ENCODE measurements at places on chromosomes 6 and 20.

- DNase-seq, result peak; percentile 50
Measured at GRCh38 chr6:56713254-56713672, 70.6 kb upstream of the DST start.

GRCh38 chr20:45320948-45321595 lies 13.0 kb upstream of the MATN4 start:
- no peak for DNase-seq

DNA sequence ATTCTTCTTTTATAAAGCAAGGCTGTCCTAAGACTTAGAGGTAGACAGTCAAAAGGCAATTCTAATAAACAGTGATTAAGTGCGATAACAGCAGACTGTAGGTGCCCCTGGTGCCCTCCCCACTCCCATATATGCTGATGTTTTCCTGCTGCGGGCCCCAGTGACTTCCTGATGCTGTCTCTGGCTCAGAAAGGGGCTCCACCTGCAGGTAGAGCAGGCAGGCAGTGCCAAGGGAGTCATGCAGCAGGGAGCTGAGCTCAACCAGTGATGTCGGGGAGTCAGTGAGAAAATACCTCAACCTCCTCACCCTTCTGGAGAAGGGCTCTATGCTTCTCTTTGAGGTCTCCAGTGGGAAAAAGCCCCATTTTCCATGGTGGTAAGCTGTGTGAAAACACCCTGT lies 126.7 kb upstream of the SSTR4 start:
- DNase-seq, result no peak

DNA sequence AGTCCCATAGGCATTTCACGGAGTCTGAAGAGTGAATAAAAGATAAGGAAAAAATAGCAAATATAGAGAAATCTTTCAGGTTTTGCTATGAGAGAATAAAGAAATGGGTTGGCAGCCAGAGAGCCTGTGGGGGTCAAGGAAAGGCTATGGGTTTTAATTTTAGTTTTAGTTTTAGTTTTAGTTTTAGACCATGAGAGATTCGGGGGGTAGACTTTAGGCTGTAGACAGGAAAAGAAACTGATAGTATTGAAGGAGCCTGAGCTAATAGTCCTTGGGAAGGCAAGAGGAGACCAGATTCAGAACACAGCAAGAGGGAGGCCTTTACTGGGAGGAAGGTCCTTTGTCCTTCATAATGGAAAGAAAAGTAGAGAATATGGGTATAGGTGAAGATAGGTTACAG lies 19.3 kb downstream of the DOP1A start:
- no peak for DNase-seq

DNA sequence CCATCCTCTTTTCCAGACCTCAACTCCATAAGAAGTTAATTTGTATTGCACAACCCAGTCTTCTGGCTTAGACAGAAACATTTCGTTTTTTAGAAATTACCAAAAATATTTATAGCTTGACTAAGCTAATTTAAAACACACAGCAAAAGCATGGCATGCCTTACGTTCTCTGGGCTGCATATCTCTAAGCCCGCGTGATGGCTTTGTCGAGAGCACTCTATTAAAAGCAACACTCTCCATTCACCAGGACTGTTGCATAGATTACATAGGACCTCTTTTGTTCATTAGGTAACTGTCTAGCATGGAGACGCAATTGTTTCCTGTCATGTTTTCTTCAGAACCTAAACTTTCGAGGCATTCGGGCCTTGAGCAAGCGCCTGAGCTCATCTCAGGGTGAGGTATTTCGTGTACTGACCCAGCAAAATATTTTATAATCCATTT lies 104.5 kb downstream of the IBTK start:
- DNase-seq, result no peak

- DNase-seq, result no peak
Measured at GRCh38 chr20:31934968-31935764, 16.7 kb downstream of the PDRG1 start.

DNA sequence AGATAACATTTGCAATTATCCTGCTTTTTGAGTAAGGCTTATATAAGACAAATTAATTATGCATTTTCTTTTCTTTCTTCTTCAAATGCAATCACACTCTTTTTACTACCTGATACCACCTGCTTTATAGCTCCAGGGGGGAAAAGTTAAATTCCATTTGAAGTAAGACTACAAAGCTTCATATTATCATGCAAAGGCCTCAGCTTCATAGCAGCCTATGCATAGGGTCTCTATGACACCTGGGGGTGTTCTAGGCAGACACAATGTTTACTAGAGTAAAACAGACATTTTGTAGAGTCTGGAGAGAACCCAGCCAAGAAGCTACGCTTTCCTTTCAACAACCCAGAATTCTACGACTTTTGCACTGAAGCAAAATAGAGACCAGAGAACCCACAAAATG lies 148.0 kb downstream of the MCHR2 start:
- DNase-seq, result no peak

- no peak for DNase-seq
Measured at GRCh38 chr20:51220293-51220706, 197.4 kb upstream of the KCNG1 start.

DNA sequence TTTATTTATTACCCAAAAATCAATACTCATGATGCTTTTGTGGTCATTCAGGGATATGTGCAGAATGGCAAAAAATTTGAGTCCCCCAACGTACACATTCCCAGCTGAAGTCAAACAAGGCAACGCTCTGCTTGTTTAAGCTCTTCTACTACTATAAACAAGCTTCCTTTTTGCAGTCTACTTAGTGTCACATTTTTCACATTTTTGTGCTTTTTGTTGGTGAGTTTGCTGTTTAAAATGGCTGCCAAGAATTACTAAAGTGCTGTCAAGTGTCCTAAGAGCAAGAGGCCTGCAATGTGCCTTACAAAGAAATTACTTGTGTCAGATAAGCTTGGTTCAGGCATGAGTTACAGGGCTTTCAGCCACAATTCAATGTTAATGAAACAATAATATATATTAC lies 2.1 kb downstream of the WFDC8 start:
- no peak for DNase-seq

- DNase-seq, result no peak
Measured at GRCh38 chr6:144223686-144224085, 61.4 kb upstream of the UTRN start.

DNA sequence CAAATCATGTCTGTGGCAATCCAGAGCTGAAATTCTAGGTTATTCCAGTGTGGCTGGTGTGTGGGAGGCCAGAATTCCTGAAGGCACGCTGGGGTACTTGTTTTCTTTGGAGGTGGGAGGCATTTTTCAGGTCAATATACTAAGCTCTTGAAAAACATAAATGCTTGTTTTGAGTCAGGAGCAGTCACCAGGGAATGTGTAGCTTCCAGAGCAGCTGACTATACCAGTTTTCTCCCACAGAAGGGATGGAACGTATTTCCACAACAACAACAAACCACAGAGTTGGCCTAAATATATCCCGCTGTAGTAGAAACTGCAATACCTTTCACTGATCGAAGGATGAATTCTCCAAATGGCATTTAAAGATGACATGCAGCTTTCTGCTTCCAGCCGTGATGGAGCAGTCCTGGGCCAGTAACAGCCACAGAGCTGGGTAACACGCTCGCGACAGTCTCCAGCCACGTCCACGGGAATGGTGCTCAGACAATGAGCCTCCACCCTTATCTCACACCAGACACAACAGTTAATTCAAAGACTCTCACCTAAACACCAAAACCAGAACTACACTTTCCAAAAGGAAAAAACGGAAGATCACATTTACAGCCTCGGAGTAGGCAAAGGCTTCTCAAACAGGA lies 23.2 kb downstream of the CHRNA4 start:
- no peak for DNase-seq

DNA sequence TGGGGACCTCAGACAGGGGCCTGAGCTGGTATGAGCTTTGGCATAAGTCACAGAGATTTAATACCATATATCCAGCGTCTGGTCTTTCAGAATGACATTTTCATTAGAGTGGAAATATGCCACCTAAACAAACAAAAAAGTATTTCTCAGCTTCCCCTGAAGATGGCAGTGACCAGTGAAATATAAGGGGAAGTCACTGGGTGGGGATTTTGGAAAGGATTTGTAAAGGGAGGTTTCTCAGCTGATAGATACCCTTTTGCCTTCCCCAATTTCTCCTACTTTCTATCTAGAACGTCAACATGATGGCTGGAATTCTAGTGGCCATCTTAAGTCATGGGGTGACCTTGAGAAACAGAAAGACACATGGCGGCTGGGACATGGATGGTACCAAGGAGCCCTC lies 137.7 kb upstream of the LRFN2 start:
- DNase-seq, result no peak

DNA sequence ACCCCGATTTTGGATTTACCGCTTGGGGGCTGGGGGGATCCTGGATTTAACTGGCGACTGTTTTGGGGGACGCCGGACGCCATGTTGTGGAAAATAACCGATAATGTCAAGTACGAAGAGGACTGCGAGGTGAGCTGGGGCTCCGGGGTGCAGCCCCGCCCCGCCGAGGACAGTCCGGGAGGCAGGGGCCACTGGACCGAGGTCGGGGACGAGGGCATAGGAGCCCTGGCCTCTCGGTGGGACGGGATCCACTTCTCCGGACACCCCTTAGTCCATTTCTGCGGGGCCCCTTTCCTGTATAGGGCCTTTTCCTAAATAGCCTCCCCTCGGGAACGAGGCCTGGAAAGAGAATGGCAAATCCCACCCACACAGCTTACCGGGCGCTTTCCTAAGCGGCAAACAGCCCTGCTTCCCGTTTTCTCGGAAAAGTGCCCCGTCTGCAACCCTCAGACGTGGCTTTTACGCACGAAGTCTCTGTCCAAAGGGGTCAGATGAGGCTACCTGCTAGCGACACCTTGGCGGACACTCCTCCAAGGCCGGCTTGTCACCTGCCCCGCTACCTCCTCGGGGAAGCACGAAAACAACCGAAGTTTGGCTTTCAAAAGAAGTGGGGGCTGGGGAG lies 469 bp downstream of the TFAP2C start:
- DNase-seq, result peak; percentile 50

DNA sequence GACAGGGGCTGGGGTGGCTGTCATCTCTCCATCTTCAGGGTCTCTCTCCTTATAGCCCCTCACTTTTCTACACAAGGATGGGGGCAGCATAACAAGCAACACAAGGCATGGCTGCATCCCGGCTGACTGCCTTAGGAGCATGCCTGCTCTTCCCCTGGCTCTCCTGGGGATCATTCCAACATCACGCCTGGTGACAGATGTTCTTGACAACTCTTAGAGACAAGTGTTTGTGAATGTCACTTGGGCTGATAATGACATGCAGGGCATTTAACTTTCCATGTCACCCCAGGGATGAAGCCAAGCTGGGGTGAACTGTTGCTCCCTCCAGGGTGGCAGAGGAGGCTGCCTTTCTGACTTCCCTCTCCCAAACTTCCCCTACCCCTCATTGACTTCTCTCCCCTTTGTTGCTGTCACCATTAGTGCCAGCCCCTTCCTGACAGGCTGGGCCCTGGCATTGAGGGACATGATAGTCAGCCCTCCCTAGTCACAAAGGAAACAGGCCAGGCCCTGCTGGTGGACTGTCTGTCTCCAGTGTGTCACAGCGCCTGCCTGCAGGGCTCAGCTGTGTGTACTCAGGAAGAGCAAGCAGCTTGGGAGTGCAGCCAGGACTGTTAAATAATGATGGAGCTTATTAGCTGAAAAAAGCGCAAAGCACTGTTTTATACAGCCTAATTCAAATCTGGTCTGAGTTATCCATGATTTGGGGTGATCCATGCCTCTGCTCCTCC lies 161.8 kb downstream of the LRFN2 start:
- DNase-seq, result no peak

DNA sequence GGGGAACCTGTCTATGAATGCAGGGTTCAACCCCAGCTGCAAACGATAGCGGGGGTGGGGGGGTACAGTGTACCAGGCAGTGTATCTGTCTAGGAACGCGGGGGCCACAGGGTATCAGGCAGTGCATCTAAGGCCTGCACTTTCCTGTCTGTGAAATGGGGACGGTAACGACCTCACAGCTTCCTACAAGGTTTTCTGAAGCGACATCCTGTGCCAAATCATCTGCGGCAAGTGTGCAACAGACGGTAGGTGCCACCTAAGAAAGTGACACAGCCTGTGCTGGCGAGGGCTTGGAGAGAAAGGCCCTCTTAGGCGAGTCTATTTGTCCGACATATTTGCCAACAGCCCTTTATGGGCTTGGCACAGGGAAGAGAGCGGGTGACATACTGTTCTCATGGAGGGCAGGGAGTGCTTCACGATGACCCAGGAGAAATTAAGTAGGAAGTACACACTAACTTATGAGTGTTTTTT lies 3.8 kb downstream of the DIDO1 start:
- no peak for DNase-seq

DNA sequence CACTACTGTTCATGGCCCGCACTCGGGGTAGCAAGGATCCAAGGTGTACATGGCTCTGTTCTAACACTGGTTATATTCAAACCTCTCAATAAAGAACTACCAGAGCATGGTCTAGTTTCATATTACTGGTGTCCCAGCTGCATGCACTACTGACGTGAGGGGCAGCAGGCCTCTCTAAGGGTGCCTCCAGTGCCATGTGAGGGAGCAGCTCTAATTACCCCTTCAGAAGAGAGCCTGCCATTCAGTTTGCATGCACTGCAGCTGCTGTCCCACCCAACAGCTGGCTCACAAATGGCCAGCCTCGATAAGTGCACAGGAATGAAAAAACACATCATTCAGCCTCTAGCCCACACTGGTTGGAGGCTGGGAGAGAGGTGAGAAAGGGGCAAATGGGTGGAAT lies 85.2 kb downstream of the SMLR1 start:
- DNase-seq, result no peak

GRCh38 chr20:14055127-14055742 lies 59.9 kb downstream of the MACROD2 start:
- DNase-seq, result peak; percentile 71

DNA sequence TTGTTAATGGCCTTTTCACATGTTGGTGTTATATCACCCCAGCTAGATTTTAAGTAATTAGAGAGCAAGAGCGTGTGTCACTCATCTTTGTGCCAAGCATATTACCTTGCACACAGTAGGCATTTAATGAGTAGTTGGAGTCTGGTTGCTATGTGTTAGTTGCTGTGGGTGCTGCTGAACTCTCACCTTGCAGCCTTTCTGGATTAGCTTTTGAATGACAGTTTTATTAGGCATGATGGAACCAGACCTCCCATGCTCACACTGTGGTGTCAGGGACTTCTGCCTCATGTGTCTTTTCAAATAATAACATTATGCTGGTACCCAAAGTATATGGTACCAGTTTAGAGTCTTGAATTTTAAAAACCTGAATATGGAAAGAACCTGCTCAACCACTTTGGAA lies 55.9 kb downstream of the TRAF3IP2 start:
- no peak for DNase-seq
